ENCODE measurements at places on chromosomes 6 and 20.

- no peak for DNase-seq
Observed at GRCh38 chr20:41872930-41873329, 254.8 kb upstream of the CHD6 start.

DNA sequence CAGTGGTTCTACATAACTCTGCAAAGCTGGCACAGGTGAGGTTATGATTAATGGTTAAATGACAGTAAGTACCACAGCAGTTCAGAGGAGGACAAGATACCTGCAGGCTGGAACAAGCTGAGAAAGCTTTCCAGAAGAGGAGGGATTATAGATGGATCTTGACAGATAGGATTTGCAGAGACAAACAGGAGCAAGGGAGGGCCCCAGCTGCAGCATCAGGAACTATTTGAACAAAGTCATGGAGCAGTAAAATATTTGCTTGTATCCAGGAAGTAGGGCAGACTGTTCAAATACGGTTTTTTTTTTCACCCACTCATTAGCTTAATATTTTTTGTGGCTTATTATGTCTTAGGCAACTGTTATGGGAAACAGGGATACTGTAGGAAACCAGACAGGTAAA lies 144.4 kb upstream of the MAN1A1 start:
- DNase-seq = no peak

DNA sequence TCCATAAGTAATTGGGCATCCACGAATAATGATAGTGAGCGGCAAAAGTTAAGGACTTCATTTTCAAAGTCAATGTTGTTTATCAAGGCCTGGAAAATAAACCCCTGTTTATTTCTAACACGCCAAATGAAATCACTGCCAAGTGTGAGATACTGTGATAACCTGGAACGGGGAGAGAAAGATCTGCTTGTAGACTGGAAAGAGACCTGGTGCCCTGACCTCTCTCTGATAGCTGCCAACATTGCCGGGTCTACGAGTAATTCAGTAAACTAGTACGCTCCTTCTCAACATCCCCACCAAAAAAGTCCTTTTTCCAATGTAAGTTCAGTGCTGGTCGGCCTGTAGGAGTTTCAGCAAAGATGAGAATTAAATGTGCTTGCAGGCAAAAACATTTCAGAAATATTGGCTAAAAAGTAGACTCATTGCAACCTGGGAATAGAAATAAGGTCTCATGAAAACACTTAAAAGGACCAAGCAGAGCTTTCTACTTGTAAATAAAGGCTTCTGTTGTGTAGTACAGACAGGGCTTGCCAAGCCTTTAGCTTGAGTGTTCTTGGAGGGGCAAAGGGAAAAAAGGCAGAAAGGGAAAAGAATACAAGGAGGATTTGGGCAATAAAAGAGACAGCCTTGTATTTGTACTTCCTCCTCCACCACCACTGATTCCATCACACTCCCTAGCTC lies 43.9 kb downstream of the PDE7B start:
- DNase-seq = no peak

GRCh38 chr6:141451511-141452353 lies 681.0 kb upstream of the GJE1 start:
- DNase-seq = no peak

GRCh38 chr6:142297996-142298753 lies 3.6 kb upstream of the ADGRG6 start:
- DNase-seq = peak; percentile 94

- no peak for DNase-seq
Observed at GRCh38 chr6:148548749-148549140, 198.1 kb upstream of the UST start.

- no peak for DNase-seq
Observed at GRCh38 chr6:12962987-12963386, 246.4 kb downstream of the PHACTR1 start.

DNA sequence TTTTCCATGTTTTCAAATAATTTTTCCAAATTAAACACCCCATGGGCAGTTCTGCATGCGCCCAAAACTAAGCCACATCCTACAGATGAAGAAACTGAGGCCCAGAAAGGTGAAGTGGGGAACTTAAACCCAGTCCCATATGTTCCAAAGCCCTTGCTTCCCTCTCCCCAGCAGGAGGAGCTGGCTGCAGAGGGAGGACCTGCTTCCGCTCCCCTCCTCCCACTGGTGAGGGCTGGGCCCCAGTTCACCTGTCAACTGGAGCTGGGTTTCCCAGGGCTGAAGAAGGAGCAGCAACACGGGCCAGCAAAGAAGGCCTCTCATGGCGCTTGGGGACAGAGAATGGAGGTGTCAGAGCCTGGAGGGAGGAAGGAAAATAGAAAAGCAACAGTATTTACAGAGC lies 1.4 kb upstream of the RBPJL start:
- DNase-seq = no peak

DNA sequence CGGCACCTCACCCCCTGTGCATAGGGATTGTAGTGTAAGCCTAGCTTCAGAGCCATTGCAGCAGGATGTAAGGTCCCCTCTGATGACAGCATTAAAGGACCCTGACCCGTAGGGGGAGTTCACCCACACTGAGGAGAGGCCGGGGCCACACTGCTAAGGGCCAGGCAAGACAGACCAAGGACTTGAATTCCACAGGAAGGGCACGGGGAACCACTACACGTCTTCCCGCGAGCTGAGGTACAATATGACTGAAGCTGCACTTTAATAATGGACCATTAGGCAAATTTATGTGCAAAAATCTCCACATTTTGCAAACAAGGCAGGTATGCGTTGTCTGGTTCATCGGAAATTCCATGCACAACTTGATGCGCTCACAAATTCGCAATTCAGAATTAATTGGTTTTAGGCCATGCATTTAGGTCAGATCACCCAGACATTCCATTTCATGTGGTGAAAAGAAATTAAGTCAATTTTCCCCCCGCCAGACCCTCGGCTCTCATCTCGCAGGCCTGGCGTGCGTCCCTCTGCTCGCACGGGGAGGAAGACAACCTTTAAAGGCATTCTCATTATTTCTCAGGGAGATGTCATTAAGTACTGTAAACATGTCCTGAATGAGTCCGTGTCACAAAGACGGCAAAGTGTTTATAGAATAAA lies 111.8 kb downstream of the FOXA2 start:
- DNase-seq = no peak

DNA sequence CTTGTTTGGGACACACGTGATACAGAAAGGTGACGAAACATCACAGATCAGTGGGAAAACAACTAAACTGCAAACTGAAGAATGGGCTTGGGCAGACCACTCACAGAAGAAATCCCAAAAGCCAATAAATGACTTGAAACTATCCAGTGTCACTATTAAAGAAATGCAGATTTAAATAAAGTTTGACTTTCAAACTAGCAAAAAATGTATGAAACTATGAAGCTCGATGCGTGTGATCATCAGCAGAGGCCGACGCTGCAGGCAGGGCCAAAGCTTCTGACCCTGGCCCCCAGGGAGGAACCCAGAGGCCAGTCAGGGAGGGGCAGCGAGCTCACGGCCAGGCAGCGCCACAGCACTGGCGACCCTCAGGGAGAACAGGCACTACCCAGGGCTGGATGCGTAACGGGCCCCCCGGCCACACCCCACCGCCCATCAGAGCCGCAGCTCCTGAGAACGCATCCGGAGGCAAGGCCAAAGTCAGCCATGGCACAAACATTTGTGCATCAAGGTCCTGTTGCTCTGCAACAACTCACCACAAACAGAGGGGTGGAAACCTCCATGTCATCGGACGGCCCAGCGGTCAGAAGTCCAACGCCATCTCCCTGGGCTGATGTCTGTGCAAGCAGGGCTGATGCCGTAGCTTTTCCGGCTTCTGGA lies 94.1 kb downstream of the YTHDF1 start:
- DNase-seq = no peak

DNA sequence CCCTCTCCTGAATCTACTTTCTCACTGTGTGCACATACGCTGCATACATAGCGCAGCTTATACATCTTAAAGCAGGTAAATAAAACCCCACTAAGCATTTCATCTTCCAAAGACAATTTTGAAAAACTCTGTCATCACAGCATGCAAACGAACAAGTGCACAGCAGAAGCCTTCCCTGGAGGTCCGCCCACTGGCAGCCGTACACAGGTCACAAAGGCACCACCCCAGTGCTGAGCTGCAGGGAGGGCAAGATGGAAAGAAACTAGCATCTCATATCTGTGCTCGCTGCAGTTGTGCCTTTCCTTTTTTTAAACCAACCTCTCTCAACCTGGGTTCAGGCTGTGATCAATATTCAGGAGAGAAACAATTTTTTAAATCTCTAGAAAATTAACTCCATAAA lies 73.3 kb downstream of the HUS1B start:
- DNase-seq = no peak

DNA sequence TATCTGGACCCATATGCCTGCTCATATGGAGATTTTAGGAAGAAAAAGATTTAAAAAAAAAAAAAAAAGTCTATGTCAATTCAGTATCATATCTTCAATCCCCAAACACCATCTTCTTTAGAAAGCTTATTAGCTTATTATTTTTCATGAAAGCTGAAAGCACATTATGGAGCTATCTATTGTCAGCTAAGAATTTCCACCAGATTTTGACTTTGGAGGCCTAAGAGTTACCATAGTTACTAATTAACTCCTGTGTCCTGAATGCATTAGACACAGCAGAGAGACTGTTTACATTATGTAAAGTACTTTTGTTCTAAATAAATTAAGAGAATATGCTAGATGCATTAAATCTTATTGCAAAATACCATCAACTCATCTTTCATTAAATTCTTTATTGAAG lies 255.5 kb upstream of the NRSN1 start:
- DNase-seq = no peak

DNA sequence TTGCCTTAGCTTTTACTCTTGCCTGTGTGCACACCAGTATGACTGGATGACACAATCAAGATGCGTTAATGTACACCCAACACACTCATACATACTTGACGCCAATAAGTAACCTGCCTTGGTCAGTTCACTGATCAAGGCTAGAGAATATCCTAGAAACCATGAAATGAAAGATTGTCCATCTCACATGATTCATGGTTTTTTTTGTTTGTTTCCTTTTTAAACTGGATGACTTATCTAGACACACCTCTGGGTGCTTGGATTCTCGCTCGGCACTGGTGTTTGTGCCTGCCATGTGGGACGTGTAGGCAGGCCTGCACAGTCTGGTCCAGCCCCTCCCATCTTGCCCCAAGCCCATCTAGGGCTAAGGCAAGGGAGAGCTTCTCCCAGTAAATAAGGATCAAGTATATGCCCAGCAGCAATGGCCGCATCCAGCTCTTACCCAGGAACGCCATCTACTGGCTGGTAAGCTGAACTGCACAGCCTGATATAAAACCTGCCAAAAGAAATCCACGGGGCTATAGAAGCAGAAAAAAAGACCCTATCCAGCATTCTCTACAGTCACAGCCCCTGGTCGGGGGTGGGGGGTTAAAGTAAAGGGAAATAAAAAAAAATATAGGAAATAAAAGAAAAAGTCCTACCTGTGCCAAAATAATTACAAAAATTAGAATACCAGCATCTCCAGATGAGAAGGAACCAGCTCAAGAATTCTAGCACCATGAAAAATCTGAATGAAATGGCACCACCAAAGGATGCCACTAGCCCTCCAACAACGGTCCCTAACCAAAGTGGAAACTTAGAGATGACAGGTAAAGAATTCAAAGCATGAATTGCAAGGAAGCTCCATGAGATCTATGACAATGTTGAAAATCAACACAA lies 73.3 kb downstream of the OTOR start:
- DNase-seq = no peak
